Left lung (tissue), 14 donors: ENCODE measurements at places on chromosomes 3 and 15. TPM values are rescaled to one million over a fixed set of nuclear protein-coding genes. Genes with fewer than 3 reads are reported as not detected.

The IQCB1 gene
- total RNA-seq = 11.9 TPM

GRCh38 chr3:155370198-155370597 is 76.7 kb upstream of the STRIT1 start:
- no peak for DNase-seq

The CHAC1 gene
- total RNA-seq = 3.5 TPM

GRCh38 chr15:52448011-52448890 is 80.4 kb downstream of the MYO5A start:
- DNase-seq = no peak

The RNF123 gene
- 40.9 TPM for total RNA-seq

DNA sequence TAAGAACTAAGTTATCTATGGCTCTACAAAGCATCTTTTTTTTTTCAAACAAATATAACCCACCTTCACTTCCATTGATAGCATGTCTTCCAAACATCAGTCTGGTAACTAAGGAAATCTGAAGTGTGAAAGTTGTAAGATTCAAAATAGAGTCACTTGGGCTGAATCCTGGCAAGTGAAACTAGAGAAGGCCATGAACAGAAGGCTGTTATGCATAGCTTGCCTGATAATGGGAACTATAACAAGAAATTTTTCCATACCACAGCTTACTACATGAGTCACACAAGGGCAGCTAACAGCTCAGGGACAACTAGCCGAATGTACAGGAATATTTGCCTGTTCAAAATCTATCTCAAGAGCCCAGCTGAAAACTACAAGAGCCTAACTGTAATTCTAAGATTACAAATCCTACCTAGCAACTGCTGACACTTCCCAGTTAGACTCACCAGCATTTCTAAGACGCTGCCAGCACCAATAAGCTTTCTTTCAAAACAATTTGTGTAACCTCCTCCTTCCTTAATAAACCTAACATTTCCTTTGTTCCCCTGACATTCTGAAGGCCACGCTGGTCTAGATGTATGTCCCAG is 1066.5 kb downstream of the PLOD2 start:
- no peak for DNase-seq

GRCh38 chr3:110938629-110939028 is 133.0 kb upstream of the NECTIN3 start:
- DNase-seq = no peak

DNA sequence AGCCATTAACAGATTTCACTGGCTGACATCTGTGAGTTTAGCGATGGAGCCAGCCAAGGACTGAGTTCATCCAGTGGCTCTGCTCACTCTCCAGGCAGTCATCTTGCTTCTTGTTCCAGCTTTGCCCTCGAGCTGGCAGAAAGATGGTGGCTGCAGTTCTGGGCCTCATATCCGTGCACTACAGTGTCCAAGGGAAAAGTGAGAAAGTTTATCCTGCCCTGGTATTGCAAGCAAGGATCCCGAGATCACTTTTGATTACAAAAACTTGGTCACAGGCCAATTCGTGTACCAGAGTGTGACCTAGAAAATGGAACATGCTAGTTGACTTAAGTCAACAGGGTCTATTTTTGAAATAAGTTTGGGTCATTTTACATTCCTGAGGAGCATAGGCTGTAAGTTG is 288.0 kb upstream of the CHRM5 start:
- DNase-seq = no peak

DNA sequence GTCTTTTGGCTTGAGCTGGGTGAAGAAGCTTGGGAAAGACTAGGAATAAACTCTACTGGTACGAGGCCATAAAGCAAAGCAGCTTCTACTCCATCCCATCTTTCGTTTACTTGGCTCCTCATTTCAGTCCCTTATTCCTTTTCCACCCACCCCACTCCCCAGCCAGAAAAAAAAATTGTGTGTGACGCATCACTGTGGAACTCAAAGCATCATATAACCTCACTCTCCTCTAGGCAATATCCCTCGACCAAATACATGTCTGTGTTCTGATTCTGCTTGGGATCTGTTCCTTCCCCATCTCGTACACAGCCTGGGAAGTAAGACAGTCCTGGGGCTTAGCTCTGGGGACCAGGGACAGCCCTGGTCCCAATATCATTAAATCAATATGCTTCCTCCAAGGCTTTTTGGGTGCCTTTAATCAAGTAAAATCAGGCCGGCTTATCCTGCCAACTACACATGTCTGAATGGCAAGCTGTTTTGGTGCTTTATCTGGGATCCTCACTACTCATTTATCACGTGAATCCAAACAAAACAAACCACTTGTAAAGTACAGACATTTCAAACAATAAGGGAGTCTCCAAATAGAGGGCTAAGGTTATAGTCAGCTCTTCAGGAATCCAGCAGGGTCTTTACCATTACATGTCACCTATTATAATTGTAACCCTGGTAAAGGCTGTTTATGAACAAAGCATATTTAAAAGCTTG is 74.9 kb upstream of the ZBED2 start:
- DNase-seq = no peak

DNA sequence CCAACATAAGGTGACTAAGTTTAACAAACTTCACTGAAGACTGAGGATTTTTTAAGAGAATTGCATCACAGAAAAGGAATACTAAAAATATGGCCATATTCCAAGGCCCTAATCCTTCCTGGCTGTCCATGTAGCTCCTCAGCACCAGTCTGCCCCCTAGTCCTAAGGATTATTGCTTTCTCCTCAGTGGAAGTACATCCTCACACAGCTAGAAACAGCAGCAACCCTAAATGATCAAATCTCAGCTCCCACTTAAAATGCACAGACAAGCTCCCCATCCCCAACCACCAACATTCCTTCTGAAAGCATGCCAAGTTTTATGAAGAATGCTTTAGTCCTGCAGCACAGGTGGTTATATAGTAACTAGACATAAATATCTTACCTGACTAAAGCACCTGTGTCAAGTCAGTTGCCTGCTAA is 14.7 kb downstream of the ST3GAL6 start:
- DNase-seq = no peak

The CHRM5 gene
- total RNA-seq = not detected

GRCh38 chr15:89825271-89825940 is 10.8 kb upstream of the ANPEP start:
- no peak for DNase-seq

DNA sequence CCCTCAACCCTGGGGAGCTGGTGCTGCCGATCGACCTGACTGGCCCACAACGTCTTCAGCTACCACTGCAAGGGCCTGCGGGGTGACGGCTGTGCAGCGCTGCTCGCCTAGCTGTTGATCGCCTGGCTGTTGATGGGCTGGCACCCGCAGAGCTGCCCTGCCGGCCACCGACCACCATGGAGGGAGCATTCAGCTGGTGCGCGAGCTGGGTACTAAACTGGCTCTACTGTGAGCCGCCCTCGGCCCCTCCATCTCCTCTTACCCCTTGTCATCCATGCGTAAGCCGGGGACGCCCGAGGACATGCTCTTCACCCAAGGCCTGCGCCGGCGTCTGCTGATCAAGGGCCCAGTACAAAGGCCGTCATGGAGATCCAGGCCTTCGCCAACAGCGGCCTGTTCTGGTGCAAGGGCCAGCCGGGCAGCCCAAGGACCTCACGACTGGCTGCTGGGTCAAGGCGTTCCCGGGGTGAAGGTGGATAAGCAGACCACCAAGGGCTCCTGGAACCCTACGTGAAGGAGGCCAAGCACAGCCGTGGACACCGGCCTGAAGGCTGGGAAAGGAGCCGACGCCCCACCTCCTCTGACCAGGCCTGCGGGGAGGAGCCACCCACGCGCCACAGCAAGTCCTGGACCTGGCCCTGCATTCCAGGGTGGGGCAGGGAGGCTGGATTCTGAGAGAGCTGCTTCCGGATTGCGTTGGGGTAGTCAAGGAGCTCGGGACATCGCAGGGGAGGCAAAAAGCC is 46.9 kb downstream of the SFMBT1 start:
- DNase-seq = no peak

DNA sequence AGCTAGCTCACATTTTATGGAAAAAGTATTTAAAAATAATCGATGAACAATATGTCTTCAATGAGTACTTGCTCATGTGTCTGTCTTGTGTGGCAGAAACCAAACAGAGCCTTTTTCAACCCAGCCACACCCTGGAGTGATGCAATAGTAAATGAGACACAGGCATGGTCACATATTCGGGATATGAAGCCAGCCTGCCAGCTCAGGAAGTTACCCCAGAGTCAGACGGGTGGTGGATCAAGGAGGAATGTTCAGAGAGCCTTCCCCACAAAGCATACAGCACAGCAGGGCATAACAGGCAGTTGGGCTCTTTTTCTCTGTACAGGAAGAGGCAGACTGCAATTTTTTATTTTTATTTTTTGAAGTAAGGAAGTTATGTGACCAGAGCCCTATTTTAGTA is 27.3 kb downstream of the LARP6 start:
- DNase-seq = no peak

DNA sequence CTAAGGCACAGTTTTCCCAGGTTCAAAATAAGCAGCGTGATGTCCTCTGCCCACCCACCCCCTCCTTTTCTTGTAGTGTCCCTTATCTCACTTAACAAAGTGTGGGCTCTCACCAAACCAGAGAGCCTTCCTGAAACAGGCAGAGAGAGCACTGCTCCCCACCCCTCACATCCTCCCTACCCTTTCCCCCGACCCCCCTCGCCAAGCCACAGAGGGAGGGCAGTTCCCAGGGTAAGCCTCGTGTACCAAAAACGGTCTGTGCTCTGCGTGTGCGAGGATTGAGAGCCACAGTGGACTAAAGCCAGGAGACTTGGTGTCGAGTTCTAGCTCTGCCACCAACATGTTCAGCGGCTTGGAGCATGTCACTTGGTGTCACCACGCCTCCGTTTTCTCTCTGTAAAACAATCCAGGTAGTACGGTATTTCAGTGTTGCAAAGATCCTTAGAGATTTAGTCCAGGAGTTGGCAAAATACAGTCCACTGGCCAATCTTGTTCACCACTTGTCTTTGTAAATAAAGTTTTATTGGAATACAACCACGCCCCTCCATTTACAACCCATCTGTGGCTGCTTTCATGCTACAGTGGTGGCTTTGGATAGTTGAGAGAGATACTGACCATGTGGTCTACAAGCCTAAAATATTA is 249.9 kb downstream of the OPA1 start:
- DNase-seq = no peak

The LMAN1L gene
- not detected for total RNA-seq

DNA sequence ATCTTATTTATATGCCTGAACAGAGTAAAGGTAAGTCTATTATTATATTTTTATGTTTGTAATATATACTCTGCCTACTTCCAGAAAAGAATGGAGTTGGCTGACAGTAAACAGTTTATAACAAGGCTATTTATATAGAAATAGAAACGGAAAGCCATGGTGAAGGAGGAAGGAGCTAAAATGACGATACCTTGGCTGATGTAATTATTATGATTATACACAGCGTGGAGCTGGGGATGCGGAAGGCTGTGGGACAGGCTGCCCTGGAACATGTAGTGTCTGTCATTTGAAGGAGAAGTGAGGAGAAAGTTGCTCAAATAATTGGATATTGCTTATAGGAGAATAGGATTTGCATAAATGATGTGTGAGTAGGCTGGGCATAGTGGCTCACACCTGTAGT is 37.8 kb downstream of the CEMIP start:
- no peak for DNase-seq

The GABRR3 gene
- not detected for total RNA-seq

GRCh38 chr3:133956353-133956752 is 60.7 kb upstream of the RAB6B start:
- peak; percentile 33 for DNase-seq

DNA sequence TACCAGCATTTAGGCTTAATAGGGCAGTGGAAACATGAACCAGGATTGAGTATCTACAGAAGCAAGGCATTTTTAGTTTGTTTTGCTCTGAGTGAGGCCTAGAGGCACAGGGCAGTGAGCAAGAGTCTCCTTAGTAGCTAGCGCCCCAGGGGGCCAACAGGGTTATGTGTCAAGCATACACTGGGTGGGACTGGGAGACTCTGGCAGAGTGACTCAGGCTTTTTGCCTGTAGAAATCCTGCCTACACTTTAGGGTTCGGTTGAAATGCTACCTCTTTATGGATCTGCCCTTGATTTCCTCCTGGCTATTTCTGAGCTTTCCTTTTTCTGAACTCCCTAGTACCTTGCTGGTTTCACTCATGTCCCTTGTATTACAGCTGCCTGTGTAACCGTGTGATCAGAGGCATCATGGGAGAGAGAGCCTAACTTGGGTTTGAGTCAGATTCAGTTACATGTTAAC is 72.2 kb downstream of the TOP2B start:
- no peak for DNase-seq

DNA sequence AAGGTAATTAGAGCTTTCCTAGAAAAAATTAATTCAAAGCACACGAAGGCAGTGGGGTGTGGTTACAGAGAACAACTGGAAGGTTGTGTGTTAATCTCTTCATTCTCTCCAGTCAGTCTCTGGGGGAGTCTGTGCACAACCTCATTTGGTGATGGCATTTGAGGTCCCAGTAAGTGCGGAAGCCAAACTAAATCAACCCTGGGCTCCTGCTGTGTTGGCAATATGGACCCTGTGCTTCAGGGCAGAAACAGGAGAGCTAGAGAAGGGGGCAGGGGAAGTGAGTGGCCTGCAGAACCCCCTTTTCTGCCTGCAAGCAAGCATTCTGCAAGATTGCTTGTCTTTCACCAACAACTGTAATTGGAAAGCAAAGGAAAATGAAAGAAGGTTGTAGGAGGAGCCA is 195.9 kb upstream of the ST8SIA2 start:
- DNase-seq = no peak

DNA sequence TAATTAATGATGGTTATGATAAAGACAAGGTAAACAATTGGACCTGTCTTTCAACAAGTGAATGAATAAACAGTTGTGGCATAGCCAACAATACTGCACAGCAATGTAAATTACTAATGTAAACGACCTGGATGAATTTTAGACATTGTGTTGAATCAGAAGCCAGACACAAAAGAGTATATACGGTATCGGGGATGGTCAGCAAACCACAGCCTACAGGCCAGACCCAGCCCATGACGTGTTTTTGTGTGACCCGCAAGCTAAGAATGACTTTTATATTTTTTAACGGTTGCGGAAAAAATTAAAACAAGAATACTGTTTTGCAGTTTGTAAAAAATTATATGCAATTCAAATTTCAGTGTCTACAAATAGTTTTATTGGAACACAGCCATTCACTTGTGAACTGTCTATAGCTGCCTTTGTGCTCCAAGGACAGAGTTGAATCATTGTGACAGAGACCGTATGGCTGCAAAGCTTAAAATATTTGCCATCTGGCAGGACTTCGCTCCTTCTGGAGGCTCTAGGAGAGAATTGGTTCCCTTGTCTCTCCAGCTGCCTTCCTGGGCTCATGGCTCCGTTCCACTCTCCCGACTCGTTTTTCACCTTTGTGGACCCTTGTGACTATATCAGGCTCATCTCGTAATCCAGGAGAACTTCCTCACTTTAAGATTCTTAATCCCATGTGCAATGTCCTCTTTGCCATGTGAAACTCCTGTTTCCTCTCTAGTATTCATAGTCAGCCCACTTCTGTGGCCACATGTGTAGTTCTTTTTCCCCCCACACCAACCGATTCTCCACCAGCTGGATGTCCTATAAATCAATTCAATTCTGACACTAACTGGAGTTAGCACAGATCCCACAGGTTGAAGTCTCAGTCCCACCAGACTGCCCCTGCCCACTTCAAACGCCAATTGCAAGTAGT is 72.7 kb downstream of the CMTM8 start:
- DNase-seq = peak; percentile 49

- DNase-seq = no peak
These were observed 9.8 kb downstream of the GMPS start for GRCh38 chr3:155880286-155880685.

The FBXO40 gene
- 0.05 TPM for total RNA-seq

- no peak for DNase-seq
These were observed 24.4 kb upstream of the TRIM59 start for GRCh38 chr3:160473978-160474377.
